ENCODE measurements at places on chromosomes 16 and 17.

- DNase-seq: no peak
These were observed 4.6 kb upstream of the FTSJ3 start for GRCh38 chr17:63832014-63832413.

DNA sequence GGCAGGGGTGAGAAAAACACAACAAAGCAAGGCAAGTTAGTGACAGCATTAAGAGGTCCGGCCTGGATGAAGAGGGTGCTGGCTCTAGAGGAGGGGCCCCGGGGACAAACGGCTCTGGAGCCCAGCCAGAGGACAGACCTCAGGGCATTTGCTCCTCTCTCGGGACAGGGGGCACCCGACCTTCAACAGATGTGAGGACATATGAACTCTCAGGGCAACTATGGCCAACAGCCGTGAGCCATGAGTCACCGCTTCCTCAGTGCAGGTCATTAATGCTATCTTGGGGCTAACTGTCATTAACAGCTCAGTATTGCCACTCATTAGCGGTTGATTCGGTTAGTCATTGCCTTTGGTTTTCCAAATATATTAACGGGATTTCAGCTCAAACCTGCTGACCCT, 9.7 kb upstream of the ARL5C start:
- no peak for DNase-seq

DNA sequence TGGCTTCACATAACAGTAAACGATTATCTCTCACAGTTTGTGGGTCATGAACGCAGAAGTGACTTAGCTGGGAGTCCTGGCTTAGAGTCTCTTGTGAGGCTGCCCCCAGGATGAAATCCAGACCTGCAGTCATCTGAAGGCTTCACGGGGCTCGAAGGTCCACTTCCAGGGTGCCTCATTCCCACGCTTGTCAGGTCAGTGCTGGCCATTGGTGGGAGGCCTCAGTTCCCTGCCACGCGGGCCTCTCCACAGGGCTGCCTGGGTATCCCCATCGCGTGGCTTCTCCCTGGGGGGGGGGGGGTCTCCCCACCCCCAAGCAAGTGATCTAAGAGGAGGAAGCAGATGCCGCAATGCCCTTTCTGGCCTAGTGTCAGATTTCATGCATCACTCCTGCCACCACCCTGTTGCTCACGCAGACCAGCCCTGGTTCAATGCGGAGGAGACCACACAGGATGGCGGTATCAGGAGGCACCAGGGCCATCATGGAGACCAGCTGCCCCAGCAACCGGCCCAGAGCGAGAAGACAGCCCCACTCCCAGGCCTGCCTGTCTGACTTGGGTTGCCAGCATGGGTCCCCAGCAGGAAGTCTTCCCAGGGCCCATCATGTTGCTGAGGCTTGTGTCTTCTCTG, 77.3 kb upstream of the CDH5 start:
- DNase-seq: no peak

DNA sequence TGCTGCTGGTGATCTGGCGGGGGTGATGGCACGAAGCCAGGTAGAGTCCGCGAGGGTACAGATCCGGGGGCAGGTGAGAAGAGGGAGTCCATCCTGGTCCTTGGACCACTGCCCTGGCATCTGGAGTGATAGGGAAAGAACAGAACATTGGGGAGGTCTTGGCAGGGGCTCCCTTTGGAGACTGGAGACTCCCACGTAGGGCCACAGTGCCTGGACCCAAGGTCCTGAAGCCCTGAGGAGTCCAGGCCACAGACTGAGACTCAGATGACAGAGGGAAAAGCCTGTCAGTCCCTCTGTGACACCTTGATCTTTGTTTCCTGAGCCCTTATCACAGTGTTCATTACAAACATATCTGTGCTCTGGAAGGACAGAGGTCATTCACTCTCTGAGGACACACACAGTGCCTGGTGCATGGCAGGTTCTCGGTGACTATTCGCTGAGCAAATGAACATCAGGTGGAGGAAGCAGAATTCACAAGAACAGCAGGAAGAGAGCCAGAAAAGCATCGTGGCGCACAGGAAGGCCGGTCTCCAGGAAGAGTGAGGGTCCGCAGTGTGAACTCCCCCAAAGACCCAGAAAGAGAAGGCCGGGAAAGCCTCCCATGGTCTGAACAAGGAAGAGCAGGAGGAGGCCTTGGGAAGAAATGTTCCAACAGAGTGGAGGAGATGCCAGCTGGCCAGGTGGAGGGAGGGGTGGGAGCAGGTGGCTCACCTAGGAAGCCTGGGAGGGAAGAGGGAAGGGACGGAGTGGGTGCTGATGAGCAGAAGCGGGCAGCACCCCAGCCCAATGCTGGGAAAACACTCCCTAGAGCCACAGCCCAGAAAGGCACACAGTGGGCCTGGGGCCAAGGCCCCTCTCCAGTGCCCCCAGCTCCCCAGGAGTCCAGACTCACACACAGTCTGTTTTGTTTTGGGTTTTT, 20.5 kb downstream of the PEMT start:
- DNase-seq: no peak

DNA sequence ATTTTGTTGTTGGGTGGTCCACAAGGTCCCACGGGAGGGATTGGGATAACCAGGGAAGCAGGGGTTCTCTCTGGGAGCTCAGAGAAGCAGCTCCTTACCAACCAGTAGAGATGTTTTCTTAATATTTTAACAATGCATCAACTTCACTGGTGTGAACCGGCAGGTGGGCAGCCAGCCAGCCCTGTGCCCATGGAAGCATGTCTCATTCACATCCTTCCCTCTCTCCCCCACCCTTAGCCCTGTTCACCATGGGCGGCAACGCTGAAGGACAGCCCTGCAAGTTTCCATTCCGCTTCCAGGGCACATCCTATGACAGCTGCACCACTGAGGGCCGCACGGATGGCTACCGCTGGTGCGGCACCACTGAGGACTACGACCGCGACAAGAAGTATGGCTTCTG, 9.3 kb downstream of the MMP2 start:
- no peak for DNase-seq

DNA sequence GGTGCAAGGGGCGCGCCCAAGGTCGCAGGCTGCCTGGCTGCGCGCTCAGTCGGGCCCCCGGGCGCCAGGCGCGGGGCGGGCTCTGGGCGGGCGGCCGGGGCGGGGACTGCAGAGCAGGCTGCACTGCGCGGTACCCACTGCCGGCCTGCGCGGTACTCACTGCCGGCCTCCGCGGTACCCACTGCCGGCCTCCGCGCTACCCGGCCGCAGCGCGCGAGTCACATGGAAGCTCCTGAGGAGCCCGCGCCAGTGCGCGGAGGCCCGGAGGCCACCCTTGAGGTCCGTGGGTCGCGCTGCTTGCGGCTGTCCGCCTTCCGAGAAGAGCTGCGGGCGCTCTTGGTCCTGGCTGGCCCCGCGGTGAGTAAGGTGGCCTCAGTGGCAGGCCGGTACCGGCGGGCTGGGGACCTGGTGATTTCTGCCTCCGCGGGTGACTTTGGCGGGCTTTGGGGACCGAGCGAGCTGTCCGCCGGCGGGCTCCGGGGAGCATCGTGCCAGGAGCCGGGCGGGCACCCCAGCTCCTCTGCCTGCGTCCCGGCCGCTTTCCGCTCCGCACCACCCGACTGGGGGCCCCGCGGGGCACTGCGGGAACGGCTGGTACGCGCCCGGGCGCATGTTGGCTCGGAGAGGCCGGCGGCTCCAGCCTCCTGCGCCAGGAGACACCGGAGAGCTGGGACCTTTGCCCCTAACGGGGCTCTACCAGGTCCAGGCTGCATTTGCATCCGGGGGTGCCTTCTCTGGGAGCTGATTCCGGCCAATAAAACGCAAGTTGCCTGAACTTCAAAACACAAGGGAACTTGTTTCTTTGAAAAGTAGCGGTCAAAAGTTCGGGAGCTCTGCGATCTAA, at the start of gene SLC47A1:
TSS of gene SLC47A1 (plus strand) at position 137 of the 844 bp plus-strand sequence. CDS start at position 223, 86 bp downstream.
- DNase-seq: no peak

DNA sequence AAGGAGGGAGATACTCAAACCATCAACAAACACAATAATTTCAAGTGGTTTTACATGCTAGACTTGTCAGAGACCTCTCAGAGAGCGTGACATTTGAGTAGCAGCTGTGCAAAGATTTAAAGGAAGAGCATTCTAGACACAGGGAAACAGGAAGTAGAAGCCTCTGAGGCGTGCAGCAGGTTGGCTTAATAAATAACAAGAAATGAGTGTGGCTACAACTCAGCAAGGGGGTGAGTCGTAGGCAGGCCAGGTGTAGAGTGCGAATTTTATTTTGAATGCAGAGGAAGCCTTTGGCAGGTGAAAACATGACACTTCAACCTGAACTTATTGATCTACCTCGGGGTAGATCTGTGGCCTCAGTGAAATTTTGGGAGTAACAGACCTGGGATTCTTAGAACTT, 73.2 kb upstream of the MRTFB start:
- DNase-seq: no peak

- no peak for DNase-seq
These were observed 2.4 kb downstream of the VEZF1 start for GRCh38 chr17:57985675-57985974.

DNA sequence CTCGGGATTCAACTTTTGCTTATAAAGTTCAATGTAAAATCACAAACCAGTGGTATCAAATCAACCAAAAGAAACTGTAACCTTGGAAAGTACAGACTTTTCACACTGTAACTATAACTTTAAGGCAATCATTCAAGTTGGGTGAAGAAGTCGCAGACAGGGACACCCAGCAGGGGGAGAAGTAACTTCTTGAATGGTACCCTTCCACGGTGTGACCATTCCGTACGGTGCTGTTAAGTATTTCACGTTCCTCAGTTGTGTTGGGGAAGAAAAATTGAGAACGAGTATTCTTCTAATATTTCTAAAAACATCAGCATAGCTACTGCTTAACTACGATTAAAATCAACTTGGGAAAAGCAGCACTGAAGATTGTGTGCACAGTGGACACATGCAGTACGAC, 55.8 kb downstream of the MYH10 start:
- DNase-seq: no peak

DNA sequence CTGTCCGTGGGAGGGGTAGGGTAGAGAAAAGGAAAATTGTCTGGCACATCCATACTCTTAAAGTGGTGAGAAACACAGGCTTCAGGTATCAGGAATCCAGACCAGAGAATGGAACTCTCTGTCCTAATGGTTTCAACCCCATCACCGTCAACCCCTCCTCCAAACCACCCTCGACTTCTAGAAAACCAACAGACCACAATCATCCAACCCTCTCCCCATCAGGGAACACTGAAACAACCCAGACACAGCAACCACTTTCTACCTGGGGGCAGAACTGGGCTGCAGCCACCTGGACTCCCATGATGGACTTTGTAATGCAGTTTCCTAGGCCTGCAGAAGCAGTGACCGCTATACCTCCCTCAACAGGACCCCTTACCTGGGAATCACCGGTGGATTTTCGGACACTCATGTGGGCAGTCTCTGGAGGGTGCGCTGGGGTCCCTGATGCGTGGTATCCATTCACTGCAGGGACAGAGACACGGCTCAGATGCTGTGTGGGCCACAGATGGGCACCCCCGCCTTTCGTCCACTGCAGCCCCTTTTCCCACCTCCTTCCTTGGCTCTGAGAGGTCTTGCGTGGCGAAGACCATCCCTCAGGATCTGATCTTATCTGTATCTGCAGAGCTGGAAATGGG, 64.3 kb upstream of the RCVRN start:
- no peak for DNase-seq

- DNase-seq: no peak
These were observed 7.1 kb downstream of the HAPSTR1 start for GRCh38 chr16:9098377-9099090.

DNA sequence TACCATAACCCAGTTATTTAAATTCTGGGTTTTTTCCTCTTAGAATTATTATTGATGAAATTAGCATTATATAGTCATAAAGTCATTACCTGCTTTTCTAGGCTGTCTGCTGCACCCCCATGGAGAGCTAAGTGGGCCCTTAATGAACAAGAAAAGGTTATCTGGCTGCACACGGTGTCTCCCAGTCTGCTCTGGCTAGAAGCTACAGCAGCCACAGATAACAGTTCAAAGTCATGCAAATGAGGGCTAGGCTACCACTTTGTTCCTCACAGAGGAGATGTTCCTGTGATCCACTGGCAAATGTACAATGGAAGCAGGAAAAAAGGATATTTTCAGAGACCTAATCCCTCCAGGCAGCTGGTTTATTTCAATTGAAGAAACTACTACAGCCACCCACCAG, 112.1 kb downstream of the SNX11 start:
- no peak for DNase-seq

- no peak for DNase-seq
These were observed 6.7 kb downstream of the BAHCC1 start for GRCh38 chr17:81401723-81402529.
